ENCODE measurements at places on chromosomes 4 and X.

DNA sequence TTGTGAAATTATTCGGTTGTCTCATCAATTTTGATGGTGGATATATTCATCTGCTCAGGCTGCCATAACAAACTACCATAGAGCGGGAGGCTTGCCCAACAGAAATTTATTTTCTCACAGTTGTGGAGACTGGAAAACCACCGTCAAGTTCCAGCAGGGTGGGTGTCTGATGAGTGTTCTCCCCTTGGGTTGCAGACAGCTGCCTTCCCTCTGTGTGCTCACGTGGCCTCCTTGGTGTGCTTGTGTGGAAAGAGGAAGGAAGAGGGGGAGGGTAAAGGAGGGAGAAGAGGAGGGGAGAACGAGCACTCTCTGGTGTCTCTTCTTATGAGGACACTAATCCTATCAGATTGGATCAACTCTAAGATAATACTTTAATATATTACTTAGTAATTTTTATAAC lies 123.8 kb upstream of the TEX13D start:
- no peak for DNase-seq

DNA sequence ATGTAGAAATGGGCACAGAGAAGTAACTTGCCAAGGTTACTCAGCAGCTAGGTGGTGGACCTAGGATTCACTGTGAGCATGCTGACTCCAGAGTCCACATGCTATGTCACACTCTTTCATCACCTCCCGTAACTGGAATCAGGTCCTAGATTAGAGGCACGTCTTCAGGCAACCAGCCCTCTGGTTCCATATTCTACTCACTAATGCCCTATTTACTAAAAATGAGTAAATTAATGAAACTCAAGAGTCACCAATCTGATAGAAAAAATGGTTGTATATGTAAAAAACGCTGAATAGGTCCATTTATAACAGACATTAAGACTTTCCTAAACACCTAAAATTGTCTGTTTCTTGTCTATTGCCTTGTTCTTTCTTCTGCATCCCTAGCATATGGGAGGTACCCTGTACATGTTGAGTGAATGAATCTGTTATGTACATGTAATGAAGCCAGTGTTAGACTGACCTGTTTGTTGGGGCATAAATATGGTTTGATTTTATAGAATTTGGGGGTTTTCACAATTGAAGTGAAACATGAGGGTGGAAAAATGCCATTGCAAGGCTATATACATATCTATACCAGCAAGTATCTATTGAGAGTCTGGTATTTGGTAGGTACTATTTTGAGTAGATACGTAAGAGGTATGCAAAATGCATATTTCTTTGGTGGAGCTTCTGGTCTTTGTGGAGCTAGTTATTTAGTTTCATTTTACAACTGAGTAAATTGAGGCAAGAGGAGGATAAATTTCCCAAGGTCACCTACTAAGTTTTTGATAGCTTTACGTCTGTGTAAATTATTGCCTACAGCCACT lies 7.5 kb upstream of the RUFY3 start:
- DNase-seq: no peak

DNA sequence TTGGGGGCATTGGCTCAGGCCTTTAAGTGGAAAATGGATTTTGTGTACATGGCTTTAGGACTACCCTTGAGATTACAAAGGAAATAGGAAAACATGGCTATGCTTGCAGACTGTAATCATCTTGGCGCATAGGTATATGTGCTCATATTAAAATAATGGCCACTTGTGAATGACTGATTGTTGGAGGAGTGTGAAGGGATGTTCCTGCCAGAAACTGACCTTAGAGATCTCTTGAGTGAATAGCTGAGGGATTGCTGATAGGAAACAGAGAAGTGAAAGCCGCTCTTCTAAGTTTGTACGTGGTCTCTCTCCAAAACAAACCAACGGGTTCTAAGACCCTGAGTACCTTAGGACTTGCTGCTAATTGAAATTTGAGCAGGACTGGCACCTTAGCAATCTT lies 186.0 kb downstream of the MGST2 start:
- no peak for DNase-seq

DNA sequence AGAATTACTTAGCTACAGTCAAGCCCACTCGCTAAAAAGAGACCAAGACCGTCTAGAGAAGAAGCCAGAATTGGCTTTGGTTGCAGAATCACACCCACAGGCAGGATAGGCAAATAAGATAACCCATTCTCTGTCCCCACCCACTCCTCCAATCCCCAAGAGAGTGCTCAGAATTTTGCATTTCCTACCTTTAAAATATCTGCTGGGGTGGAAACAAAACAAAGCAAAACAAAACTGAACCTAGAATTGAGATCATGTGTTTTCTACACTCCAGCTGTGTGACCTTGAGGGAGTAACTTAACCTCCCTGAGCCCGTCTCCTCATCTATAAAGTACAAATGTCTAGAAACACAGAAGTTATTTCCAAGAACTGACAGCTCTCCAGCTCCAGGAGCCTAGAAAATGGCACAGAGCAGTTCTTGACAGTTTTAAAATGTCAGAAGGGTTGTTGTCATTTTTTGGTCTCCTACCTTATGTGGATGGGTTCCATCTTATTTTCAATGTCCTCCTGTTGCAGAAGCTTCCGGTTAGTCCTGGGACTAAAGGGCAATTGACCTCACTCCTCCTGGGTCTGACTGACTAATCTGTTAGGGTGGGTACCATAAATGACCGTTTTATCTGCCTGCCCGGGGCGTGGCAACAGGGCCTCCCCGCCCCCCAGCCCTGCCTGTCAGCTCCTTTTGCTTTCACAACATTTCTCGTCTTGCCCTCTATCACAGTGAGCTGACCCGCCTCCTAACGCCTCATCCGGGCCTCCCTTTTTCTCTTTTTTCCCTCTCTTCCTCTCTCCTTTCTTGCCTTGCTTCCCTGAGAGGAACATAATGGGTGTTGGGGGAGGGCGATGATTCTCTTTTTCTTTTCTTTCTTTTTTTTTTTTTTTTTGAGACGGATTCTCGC lies 114.0 kb downstream of the RBM47 start:
- no peak for DNase-seq
